ENCODE measurements at places on chromosomes 13 and 19. TPM values are rescaled to one million over a fixed set of nuclear protein-coding genes. Genes with fewer than 3 reads are reported as not detected.

Gene KLK8
- total RNA-seq: not detected

Gene ZNF677
- total RNA-seq: 32.2 TPM

Gene KASH5
- 0.26 TPM for total RNA-seq

DNA sequence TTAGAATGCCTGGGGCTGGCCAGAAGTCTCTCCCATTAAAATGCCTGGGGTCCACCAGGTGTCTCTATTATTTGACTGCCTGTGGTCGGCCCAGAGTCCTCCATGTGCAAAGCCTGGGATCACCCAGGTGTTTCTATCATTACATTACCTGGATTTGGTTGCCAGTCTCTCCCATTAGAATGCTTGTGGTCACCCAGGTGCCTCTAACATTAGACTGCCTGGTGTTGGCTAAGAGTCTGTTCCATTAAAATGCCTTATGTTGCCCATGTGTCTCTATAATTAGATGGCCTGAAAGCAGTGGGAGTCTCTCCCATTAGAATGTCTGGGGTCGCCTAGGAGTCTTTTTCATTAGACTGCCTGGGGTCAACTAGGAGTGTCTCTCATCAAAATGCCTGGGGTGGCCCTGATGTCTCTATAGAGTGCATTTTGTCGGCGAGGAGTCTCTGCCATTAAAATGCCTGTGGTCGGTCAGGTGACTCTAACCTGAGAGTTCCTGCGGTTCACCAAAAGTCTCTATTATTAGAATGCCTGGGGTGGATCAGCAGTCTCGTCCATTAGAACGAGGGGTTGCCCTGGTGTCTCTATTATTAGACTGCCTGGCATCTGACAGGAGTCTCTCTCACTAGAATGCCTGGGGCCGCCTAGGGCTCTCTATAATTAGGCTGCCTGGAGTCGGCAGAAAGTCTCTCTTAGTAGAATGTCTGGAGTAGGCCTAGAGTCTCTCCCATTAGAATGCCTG is 1540.5 kb downstream of the UQCRFS1 start:
- peaks cover 30% of the 10 kb centered on the region for H3K36me3 ChIP-seq
- peaks cover 4% of the 10 kb centered on the region for H3K27me3 ChIP-seq
- no peaks in the 10 kb centered on the region for H3K4me1 ChIP-seq
- H3K4me3 ChIP-seq: no peak overlapping the region
- H3K27ac ChIP-seq: no peak overlapping the region

Measured in endothelial cell (in vitro differentiated cells).